DND-41 (cell line): ENCODE measurements at places on chromosomes 5 and 9.

GRCh38 chr9:27599870-27600238, 26.6 kb upstream of the C9orf72 start:
- no peak for DNase-seq
- no peak overlapping the region for H3K27ac ChIP-seq
- H3K4me1 ChIP-seq, result no peaks in the 10 kb centered on the region
- no peaks in the 10 kb centered on the region for H3K27me3 ChIP-seq

DNA sequence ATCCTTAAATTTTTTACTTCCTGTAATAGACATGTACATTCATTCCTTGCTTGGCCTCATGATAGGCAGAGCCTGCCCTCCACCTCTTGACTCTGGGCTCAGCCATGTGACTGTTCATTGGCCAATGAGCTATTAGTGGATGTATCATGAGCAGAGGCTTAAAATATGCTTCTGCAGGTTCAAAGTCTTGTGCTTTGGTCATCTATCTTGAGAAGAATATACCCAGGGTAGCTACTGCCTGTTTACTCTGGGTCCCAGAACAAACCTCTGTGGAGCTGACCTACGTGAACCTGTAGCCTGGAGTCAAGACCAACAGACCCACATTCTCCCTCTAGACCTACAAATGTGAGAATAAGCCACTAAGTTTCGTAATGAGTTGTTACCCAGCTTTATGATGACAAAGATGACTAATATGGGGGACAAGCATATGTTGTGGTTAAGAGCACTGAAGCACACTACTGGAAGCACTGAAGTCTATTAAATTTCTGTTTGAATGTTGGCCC, 244.4 kb downstream of the MAST4 start:
- peaks cover 4% of the 10 kb centered on the region; the same call in 1 of the 2 replicates for H3K36me3 ChIP-seq
- no peak overlapping the region for H3K27ac ChIP-seq
- H3K4me3 ChIP-seq, result no peak overlapping the region
- DNase-seq, result no peak
- H3K27me3 ChIP-seq, result no peaks in the 10 kb centered on the region

GRCh38 chr5:80249901-80250300, 5.9 kb downstream of the SERINC5 start:
- peaks cover 11% of the 10 kb centered on the region; the same call in 1 of the 2 replicates for H3K36me3 ChIP-seq
- no peak for DNase-seq
- H3K27ac ChIP-seq, result no peak overlapping the region
- peaks cover 56% of the 10 kb centered on the region for H3K4me1 ChIP-seq

GRCh38 chr5:153879596-153879995, 159.1 kb downstream of the FAM114A2 start:
- no peaks in the 10 kb centered on the region for H3K27me3 ChIP-seq
- H3K4me3 ChIP-seq, result no peak overlapping the region
- H3K27ac ChIP-seq, result no peak overlapping the region
- H3K36me3 ChIP-seq, result no peaks in the 10 kb centered on the region

- no peak overlapping the region for H3K4me3 ChIP-seq
- DNase-seq, result no peak
- peaks cover 15% of the 10 kb centered on the region for H3K4me1 ChIP-seq
- no peaks in the 10 kb centered on the region for H3K36me3 ChIP-seq
- H3K27me3 ChIP-seq, result no peaks in the 10 kb centered on the region
- no peak overlapping the region for H3K27ac ChIP-seq
These were observed 19.3 kb downstream of the AK8 start for GRCh38 chr9:132858751-132859150.

DNA sequence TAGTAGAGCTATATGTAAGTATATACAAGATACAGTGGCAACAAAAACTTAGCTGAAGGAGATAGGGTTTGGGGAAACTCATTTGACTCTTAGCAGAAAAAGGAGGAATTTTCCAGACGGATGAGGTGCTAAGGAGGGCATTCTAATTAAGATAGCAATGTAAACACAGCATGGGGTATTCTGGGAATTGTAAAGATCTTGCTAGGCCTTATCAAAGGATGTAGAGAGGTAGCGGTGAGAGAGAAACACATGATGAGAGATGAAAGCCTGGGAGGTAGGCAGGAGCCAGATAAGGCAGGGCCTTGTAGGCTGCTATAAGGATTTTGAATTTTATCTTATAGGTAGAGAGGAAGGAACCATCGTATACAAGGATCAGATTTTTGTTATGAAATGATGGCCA, 106.6 kb upstream of the KCNN2 start:
- no peak overlapping the region for H3K4me3 ChIP-seq
- no peaks in the 10 kb centered on the region for H3K4me1 ChIP-seq
- H3K27me3 ChIP-seq, result no peaks in the 10 kb centered on the region
- no peak for DNase-seq

GRCh38 chr5:123099514-123100151, 10.6 kb downstream of the PRDM6 start:
- no peak for DNase-seq
- H3K27ac ChIP-seq, result no peak overlapping the region
- no peaks in the 10 kb centered on the region for H3K27me3 ChIP-seq
- H3K4me3 ChIP-seq, result no peak overlapping the region

- DNase-seq, result no peak
- H3K4me1 ChIP-seq, result no peaks in the 10 kb centered on the region
- H3K4me3 ChIP-seq, result no peak overlapping the region
- no peaks in the 10 kb centered on the region for H3K36me3 ChIP-seq
- no peak overlapping the region for H3K27ac ChIP-seq
These were observed 22.9 kb downstream of the OLFM1 start for GRCh38 chr9:135110416-135110815.

DNA sequence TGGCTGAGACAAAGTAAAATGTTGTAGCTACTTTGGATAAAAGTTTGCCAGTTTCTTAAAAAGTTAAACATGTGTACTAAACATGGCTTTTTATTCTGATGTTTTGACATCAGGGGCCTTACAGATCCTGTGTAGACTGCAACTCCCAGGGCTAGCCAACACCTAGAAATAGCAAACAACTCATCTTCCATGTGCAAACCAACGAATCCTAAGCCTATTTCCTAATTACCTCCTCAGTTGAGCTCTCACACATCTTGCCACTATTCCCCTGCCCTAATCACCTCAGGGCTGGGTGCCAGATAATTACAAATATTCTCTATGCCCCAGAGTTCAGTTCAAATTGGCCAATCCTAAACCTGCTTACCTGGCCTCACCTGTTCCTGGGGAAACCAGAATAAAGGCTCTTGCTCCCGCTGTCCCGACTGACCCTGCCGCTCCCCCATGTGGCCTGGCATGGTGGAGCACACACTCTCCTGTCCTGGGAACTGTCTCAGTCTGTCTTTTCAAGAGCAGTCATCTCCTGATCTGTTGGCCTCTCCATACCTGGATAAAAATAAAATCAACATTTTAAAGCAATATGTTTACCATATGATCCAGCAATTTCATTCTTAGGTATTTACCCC, 37.1 kb upstream of the FAM169A start:
- DNase-seq, result no peak
- H3K4me3 ChIP-seq, result no peak overlapping the region
- H3K27me3 ChIP-seq, result no peaks in the 10 kb centered on the region
- H3K27ac ChIP-seq, result no peak overlapping the region
- no peaks in the 10 kb centered on the region for H3K36me3 ChIP-seq

DNA sequence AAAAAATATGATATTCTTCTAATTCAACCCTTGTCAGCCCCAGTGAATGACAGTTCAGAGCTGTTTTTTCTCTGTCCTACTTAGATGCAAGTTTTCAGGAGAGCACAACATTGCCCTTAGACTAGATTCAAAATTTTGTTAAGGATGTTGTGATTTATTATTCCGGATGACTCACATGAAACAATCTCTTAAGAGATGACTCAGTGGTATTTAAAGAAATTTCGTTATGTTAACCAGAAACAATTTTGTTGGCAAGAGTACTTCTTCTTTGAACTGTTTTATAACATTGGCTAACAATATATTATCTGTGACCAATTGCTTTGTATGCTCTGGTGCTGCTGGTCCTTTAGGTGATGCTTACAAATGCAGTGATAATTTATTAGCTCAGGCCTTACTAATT, 132.0 kb downstream of the IZUMO3 start:
- DNase-seq, result no peak
- no peaks in the 10 kb centered on the region for H3K4me1 ChIP-seq
- H3K27ac ChIP-seq, result no peak overlapping the region
- no peaks in the 10 kb centered on the region for H3K36me3 ChIP-seq

DNA sequence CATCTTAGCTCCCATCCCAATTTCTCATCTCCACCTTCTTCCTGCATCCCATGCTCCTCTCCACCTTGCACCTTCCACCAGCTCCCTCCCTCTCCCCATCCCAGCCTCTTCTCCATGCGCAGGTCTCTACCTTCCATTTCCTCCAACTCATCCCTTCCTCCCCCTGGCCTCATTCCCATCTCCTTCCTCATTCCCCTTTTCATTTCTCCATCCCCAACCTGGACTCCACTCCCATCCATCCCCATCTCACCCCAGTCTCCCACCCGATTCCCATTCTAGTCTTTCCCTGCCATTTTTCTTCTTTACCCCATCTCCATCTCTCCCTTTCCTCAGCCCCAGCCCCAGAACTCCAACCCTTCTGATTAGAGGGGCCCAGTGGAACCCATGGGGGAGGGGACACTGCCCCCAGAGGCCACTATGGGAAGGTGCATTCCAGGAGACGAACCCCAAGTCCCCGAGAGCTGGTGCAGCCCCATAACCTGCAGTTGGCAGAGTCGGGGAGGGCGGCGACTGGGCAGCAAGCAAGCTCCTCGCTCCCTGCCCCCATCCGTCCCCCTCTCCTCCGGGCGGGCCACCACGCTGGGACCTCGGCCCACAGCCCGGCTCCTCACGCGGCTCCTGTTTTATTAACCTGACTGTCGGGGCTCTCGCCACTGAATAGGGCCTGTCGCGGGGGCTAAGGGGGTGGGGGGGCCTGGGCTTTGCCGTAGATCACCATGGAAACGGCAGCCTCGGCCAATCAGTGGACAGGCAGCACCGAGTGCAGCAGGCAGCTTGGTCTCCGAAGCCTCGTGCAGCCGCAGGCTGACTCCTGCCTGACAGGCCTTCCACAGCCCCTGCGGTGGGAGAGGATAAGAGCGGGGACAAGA, 66.7 kb downstream of the PCDH1 start:
- H3K4me3 ChIP-seq, result no peak overlapping the region
- H3K27ac ChIP-seq, result no peak overlapping the region
- H3K27me3 ChIP-seq, result peaks cover 20% of the 10 kb centered on the region

GRCh38 chr9:93673839-93674334, 97.5 kb downstream of the PHF2 start:
- no peak overlapping the region for H3K27ac ChIP-seq
- no peaks in the 10 kb centered on the region for H3K27me3 ChIP-seq
- no peak overlapping the region for H3K4me3 ChIP-seq
- H3K36me3 ChIP-seq, result peaks cover 55% of the 10 kb centered on the region
- peak; percentile 3 for DNase-seq

- no peak overlapping the region for H3K4me3 ChIP-seq
- peaks cover 8% of the 10 kb centered on the region for H3K27me3 ChIP-seq
- no peaks in the 10 kb centered on the region for H3K36me3 ChIP-seq
- H3K27ac ChIP-seq, result no peak overlapping the region
These were observed 199.6 kb upstream of the DAB2 start for GRCh38 chr5:39624268-39624886.

DNA sequence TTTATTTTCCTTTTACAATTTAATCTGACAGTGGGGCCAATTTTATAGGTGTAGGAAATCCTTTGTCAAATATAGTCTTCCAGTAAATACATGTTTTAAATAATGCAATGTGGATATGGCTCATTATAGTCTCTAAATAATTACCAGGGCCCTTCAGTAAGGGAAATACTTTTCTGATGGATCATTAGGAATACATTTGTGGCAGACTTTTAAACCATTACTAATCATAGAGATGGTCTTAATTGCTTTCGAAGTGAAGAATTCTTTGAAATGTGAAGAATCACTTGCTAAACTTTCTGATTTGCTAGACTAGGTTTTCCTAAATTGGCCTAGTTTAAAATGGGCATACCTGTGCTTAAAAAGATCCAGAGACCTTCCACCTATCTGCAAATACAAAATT, 105.6 kb upstream of the ELL2 start:
- no peak overlapping the region for H3K27ac ChIP-seq
- peaks cover 16% of the 10 kb centered on the region for H3K4me1 ChIP-seq
- no peak for DNase-seq
- no peaks in the 10 kb centered on the region for H3K27me3 ChIP-seq
- no peak overlapping the region for H3K4me3 ChIP-seq
- H3K36me3 ChIP-seq, result no peaks in the 10 kb centered on the region

GRCh38 chr9:32573821-32574220, 862 bp upstream of the NDUFB6 start:
- H3K4me3 ChIP-seq, result no peak overlapping the region
- no peak for DNase-seq
- no peaks in the 10 kb centered on the region for H3K27me3 ChIP-seq
- peaks cover 32% of the 10 kb centered on the region for H3K4me1 ChIP-seq
- peaks cover 10% of the 10 kb centered on the region for H3K36me3 ChIP-seq
- H3K27ac ChIP-seq, result peak overlapping the region; percentile 88; the same call in 1 of the 2 replicates
